ENCODE measurements at places on chromosomes 1 and 21. TPM values are rescaled to one million over a fixed set of nuclear protein-coding genes. Genes with fewer than 3 reads are reported as not detected.

The HPCAL4 gene
- total RNA-seq: not detected

DNA sequence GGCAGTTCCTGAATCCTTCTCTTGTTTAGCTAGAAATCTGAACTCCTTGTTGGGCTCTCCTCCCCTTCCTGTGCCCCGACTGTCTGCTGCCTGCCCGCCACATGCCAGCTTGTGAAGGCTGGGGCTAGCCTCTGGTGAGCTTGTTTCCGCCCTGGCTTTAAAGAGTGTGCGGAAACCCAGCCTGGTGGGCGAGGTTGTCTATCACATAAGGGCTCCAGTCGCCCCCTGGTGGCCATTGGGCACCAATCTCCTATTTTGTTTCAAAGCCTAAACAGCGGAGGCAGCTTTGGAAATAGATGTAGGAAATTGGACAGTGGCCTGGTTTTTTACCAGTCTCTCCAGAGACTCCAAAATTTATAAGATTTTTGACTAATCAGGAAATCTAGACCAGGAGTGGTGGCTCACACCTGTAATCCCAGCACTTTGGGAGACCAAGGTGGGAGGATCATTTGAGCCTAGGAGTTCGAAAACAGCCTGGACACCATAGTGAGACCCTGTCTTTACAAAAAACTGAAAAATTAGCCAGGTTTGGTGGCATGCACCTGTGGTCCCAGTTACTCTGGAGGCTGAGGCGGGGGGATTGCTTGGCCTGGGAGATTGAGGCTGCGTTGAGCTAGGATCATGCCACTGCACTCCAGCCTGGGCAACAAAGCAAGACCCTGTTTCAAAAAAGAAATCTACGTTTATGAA is 9.8 kb downstream of the ATP8B2 start:
- peak; percentile 86 for ATAC-seq
- no peak overlapping the region for H3K4me3 ChIP-seq
- H3K4me1 ChIP-seq: peaks cover 13% of the 10 kb centered on the region
- H3K27ac ChIP-seq: peak overlapping the region; percentile 87
- no peaks in the 10 kb centered on the region for H3K36me3 ChIP-seq
- no peaks in the 10 kb centered on the region for H3K27me3 ChIP-seq

The KCNT2 gene
- 6.5 TPM for total RNA-seq

The AKNAD1 gene
- total RNA-seq: 1.2 TPM
